CD4-positive, alpha-beta T cell treated with Interleukin-1 beta for 1 hour (primary cell): ENCODE measurements at places on chromosomes 13 and 19.
A peak's percentile ranks its signal among the peaks of the same experiment; 100 is the strongest.

DNA sequence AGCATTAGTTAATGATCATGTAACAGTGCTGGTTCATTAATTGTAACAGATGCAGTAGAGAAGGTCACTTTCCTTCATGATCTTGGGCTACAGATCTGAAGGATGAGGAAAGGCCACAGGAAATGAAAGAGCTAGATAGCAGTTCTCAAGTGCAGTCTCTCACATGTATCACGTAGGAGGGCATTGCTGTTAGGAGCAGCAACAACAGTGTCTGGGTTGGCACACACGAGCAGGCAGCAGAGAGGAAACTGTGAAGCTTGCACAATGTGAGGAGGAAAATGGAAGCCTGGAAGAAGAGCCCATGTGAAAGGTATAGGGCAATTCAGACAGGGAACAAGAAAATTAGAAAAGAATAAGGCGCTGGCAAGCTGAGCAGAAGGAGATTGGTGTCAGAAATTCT, 1741.5 kb downstream of the PCDH9 start:
- no peak for DNase-seq

- peak; percentile 50 for DNase-seq
Observed at GRCh38 chr19:17841810-17842662, 5.7 kb downstream of the JAK3 start.

DNA sequence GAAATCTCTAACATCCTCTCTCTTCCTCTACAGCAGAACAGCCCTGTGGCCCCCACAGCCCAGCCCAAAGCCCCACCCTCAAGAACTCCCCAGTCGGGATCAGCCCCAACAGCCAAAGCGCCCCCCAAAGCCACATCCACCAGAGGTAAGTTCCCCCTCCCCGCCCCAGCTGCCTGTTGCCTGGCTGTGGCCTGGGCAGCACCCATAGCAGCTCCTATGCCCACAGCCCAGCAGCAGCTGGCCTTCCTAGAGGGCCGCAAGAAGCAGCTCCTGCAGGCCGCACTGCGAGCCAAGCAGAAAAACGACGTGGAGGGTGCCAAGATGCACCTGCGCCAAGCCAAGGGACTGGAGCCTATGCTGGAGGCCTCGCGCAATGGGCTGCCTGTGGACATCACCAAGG, 14.5 kb downstream of the CC2D1A start:
- no peak for DNase-seq

- no peak for DNase-seq
Observed at GRCh38 chr13:45850027-45850613, 1.4 kb downstream of the SIAH3 start.

GRCh38 chr13:20247403-20247802, 15.3 kb upstream of the GJB6 start:
- DNase-seq = no peak

DNA sequence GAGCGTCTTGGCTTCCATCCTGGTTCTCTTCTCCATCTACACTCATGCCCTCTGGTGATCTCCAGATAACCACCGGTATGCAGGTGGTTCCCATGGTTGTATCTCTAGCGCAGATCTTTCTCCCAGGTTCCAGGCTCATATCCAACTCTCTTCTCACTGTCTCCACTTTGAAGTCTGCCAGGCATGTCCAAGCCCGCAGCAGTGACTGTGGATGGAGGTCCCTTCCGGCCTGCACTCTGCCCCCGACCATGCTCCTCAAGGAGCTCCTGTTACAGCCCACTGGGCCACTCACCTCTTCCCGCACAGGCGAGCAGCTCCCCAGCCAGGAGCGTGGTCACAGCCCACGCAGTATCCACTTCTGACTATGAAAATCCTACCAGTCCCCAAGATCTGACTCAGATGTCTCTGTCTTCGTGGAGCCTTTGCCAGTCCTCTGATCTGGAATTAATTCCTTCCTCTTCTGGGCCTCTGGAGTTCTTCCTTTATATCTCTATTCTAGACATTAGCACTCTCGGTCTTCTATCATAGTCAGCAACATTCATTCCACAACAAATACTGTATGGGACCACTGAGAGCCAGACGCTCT, 100.2 kb downstream of the TEX26 start:
- DNase-seq = no peak

- DNase-seq = no peak
Observed at GRCh38 chr13:46575301-46575771, 22.4 kb downstream of the LRCH1 start.

DNA sequence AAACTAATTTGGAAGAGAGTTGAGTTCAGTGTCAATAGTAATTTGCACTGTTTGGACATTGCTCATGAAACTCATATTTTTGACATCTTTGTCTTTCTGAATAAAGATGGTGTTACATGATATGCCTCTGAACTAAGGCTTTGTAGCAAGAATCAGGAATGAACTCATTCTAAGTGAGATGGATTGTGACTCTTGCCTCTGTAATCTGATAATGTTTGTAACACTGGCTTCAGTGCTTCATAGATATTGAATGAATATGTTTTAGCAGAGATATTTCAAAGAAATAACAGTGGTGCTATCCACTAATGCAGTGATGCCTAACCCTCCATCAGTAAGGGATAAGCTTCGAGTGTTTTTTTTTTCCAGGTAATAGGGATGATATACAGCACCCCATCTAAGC, 32.9 kb downstream of the TEX26 start:
- DNase-seq = no peak

GRCh38 chr19:42114412-42114811, 17.8 kb downstream of the POU2F2 start:
- no peak for DNase-seq

GRCh38 chr13:49399801-49400472, 43.9 kb downstream of the CAB39L start:
- DNase-seq = no peak
